ENCODE measurements at places on chromosomes 5 and 9.

DNA sequence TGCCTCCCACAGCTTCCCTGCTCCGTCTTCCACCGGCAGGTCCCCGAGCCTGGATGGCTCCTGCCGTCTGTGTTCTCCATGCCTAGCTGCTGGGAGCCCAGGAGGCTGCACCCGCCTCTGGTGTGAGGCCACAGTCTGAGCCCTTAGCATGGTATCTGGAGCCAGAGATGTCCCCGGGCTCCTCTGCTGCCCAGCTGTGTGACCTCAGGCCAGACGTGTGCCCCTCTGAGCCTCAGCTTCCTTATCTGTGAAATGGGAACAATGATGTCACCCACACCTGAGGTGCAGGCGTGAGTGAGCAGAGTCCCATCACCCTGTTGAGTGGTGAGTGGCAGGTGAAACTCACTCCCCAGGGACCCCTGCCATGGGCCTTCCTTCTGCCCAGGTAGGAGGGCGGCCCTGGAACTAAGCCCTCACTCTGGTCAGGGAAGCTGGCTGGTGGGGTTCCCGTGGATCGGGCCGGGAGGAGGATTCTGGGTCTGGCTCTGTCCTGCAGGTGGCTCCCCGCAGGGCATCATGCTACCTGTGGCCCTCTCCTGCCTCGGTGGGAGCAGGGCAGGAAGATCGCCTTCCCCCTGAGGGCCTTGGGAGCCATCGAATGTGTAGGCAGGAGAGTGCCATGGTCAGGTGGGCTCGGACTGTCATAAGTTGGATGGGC, 239.0 kb downstream of the PBX3 start:
- DNase-seq, result no peak

DNA sequence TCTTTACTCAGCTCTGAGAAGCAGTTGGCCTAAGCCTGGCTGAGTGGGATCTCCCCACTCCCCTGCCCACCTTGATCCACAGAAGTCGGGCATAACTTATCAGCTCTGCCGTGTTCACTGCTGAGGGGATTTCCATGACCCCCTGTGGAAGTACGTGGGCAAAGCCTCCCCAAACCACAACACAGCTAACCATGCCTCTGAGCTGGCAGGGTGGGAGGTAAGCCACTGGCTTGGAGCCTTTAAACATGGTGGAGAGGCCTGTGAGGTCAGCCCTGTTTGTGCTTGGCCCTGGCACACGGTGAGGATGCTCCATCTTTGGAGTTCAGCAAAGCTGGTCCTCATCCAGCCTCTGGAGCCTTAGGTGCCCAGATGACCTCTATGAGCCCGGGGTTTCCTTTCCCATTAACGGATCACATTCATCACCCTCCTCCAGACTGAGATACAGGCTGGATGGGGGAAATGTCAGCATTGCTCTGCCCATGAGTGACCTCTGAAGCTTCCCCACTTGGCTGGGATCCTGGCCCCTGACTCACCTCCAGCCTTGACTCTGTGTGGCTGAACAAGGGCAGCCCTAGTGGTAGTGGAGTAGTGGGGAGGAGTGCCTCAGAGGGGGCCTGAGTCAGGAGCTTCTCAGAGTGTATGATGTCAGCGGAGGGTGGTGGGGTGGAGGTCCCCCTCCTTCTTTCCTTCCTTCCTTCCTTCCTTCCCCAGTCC, 6.2 kb downstream of the PDLIM4 start:
- no peak for DNase-seq

DNA sequence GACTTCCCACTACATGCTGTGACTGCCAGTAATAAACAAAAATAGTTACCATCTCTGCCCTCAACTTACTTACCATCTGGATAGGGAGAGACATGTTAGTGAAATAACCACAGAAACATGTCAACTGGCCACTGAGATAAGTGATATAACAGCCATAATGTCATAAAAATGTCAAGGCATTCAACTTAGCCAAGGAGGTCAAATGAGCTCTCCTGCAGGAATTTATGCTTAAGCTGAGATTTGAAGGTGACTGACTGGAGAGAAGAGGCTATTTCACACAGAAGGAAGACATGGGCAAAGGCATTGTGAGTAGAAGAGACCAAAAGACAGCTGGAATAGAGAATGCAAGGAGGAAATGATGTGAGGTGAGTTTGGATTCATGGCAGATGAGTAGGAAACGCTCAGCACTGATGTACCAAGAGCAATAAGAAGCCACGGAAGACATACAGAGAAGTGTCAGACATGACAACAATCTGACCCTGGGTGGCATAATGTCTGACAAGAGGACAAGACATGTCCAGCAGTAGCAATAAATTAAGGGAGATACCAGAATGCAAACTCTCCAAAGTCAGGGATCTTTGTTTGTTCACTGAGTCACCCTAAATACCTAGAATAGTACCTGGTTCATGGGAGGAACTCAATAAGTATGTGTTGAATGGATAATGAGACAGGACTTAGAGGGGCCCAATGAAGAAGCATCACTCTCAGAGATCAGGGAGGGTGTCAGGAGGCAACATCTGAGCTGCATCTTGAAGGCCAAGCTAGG, 318.8 kb downstream of the ACTL7B start:
- DNase-seq, result no peak

DNA sequence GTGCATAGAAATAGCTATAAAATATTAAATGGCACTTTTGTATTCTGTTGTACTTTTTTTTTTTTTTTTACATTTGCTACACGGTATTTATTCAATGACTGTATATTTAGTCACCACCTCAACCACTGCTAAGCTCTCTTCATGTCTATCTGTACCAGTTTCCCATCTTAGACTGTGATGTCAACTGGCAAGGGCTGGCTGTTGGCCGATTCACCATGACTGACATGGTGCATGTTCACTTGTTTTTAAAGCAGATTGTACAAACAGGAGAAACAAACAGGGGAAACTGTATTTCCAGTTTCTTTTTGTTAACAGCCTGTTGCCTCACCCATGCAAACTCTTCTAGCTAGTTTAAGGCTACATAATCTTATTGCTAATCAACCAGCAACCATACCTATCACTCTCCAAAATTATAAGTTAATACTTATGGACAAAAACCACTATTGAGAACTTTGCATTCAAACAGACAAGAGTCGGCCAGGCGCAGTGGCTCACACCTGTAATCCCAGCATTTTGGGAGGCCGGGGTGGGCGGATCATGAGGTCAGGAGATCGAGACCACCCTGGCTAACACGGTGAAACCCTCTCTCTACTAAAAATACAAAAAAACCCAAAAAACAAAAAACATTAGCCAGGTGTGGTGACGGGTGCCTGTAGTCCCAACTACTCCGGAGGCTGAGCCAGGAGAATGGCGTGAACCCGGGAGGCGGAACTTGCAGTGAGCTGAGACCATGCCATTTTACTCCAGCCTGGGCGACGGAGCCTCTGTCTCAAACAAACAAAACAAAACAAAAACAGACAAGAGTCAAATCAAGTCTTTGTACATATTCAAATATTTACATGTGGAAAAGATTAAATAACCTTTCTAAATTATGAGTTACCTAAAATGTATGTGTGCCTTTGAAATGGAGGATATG, 13.2 kb downstream of the ZFAND5 start:
- DNase-seq, result no peak

GRCh38 chr5:168624850-168625364, 45.7 kb upstream of the PANK3 start:
- DNase-seq, result no peak

GRCh38 chr9:98345011-98345410, 89.6 kb upstream of the TBC1D2 start:
- no peak for DNase-seq

GRCh38 chr5:150129813-150130492, 25.7 kb downstream of the PDGFRB start:
- DNase-seq, result peak; percentile 32

- DNase-seq, result no peak
Measured at GRCh38 chr5:122333564-122333963, 21.5 kb downstream of the SNCAIP start.

DNA sequence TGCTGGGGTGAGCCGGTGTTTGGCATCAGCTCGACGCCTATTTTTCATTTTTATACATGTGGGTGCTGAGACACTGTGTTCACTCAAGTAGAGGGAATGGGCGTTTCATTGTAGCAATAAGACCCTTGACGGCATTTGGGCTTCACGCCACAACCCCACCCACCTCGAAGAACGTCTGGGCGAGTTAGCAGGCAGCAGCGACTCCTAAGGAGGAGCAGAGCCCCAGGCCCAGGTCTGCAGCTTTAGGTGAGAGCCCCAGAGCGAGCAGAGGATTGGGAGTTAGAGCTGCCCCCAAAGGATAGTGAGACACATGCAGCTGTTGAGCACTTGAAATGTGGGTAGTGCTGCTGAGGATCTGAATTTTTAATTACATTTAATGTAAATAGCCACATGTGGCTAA, 1.6 kb upstream of the ZFP62 start:
- no peak for DNase-seq

GRCh38 chr5:124831687-124832240, 85.3 kb upstream of the ZNF608 start:
- DNase-seq, result no peak

DNA sequence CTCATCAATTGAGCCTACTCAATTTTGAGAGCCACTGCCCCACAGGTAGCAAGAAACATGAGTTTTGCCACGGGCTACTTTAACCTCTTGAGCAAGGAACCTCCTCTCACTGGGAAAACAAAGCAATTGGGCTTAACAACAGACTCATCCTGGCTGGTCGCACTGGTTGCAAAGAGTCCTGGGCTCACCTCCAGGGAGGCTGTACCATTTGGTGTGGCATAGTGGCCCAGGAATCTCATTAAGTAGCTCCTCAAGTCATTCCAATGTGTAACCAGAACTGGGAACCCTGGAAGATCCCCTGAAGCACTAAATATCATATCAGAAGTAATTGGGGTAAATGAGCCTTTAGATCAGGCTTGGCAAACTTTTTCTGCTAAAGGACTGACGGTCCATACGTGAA, 78.5 kb downstream of the MYO10 start:
- DNase-seq, result no peak

DNA sequence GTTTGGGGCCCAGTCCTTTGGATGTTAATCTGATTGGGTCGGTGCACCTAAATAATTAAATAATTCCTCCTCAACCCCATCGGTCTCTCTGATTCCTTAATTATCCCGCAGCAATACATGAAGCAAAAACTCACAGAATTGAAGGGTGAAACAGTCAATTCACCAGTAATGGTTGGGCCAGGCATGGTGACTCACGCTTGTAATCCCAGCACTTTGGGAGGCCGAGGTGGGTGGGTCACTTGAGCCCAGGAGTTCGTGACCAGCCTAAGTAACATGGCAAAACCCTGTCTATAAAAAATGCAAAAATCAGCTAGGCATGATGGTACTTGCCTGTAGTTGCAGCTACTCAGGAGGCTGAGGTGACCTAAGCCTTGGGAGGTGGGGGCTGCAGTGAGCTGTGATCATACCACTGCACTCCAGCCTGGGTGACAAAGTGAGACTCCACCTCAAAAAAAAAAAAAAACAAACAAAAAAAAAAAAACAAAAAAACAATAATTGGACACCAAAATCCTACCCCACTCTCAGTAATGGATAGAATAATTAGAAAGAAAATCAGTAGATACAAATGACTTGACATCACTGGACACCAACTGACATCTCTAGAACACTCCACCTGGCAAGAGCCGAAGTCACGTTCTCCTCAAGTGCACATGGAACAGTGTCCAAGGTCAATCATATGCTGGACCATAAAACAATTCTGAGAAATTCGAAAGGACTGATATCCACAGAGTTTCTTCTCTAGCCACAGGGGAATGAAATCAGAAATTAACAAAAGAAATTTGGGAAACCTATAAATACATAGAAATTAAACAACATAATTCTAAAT, 5.3 kb downstream of the ABO start:
- DNase-seq, result no peak

- DNase-seq, result no peak
Measured at GRCh38 chr5:179393078-179393477, 47.8 kb upstream of the ADAMTS2 start.

- DNase-seq, result no peak
Measured at GRCh38 chr5:39578887-39579497, 154.2 kb upstream of the DAB2 start.

DNA sequence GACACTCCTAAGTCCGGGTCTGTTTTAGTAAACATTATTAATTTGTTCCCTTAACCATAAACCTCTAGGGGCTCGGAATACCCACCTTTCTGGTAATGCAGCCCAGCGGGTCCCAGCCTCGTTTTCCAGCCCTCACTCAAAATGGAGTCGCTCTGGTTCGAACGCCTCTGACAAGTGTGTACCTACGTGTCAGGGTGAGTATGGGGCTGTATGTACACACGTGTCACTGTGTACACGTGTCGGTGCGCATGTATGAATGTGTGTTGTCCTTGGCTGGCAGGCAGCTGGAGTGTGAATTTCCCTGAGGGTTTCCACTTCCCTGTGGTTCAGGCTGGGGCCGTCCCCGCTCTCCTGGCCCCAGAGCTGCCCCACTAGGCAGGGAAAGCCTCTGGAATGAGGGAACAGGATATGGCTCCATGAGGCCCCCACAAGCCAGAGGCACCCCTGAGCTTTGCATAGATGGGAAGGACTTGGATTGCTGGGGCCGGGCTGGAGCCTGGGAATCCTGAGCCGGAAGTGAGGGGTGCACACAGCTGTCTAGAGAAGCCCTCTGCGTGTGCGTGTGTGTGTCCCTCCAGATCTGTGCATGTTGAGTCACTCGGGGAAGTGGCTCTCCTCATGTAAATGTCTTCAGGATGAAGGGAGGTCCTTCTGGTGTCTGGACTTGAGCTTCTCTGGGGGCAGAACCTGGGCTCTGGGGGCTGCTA, 160.8 kb upstream of the IER5L start:
- DNase-seq, result no peak

- no peak for DNase-seq
Measured at GRCh38 chr9:21039302-21039701, 7.9 kb upstream of the HACD4 start.

DNA sequence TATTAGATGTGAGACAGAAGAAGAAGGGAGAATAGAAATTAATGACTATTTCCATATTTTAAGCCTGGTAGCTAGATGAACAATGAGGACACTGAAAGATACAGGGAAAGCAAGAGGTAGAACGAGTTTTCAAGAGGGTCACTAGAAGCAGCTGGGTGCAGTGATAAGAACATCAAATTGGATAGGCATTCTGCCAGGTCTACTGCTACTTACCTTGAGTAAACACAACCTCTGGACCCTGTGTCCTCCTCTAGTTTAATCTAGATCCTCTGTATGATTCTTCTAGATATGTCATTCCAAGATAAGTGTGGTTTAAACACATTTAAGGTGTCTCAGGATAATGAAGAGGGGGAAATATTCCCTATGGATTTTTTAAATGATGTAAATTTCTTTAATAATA, 31.2 kb downstream of the OTP start:
- no peak for DNase-seq

DNA sequence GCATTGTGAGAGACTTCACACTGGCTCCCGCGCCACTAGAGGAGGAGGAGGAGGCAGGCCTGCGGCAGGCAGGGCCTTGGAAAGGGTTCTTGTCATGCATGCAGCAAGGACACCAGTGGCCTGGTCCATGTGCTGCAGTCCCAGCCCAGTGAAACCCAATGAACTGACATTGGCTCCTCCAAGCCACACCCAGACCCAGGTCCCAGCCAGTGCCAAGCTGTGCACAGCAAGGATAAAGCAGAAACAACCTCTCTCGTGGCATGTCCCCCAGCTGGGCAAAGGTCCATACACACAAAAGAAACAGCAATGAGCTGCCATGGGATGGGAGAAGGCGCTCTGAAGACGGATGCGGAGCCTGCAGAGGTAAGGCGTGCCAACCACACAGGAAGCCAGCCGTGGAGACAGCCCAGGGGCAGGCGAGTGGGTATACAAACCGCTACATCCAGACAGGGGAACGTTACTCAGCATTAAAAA, 89.2 kb downstream of the SEMA4D start:
- no peak for DNase-seq
